Hypothalamus (tissue), 51 donors: ENCODE measurements at places on chromosomes 5 and 9.

GRCh38 chr5:175548626-175549311, 70.4 kb downstream of the SFXN1 start:
- no peak for DNase-seq

DNA sequence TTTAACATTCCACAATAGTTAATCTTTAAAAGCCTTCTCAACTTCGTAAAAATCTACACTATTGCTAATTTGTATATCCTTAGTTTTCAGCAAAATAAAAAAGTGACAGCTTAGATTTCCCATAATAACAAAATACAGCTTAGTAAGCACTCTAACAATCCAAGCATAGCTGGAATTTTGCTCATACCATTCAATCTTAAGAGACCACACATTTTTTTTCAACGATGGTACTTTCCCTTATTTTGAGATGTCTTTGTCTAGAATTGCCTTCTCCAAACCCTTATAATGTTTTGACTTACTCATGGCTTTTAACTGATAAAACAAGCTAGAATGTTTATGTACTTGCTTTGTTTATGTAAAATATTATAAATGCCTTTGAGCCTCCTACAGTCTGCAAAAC, 65.6 kb downstream of the HOMER1 start:
- no peak for DNase-seq

DNA sequence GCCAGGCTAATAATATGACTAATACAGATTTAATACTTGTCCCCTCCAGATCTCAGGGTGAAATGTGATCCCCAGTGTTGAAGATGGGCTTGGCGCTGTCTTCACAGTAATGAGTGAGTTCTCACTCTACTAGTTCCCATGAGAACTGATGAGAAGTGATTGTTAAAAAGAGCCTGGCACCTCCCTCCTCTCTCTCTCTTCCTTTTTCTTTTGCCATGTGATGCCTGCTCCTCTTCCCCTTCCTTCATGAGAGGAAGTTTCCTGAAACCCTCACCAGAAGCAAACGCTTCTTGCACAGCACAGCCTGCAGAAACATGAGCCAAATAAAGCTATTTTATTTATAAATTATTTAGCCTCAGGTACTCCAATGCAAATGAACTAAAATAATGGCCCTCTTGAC, 55.2 kb downstream of the GLDC start:
- no peak for DNase-seq

DNA sequence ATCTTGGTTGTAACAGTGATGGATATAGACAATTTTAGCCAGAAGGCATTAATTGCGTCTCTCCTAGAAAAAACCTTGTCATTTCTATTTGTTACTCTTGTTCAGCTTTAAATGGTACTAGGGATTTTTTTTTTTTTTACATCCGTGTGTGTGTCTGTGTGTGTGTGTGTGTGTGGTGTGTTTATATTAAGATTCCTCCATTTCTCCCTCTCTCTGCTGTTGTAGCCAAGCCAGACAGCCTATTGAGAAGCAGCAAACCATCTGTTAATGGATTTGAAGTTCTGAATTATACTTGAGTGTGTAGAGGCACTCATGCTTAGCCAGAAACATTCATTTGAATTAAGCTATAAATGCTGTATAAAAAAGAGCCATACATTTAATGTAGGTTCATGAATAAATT, 72.3 kb downstream of the SLF1 start:
- DNase-seq: no peak

- DNase-seq: no peak
Observed at GRCh38 chr5:58738336-58738735, 155.5 kb downstream of the RAB3C start.

DNA sequence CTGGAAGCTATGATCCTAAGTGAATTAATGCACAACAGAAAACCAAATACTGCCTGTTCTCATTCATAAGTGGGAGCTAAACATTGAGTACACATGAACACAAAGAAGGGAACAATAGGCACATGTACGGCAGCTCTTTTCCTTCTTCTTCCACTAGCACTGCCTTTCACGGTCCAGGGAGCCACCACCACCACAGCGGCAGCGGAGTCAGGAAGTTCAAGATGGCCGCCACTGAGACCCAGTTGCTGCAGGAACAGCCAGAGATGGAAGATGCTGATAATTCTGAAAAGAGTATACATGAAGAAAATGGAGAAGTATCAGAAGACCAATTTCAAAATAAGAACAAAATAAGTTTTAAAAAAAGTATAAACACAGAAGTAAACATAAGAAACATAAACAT, 39.5 kb upstream of the TNFSF15 start:
- no peak for DNase-seq
